ENCODE measurements at places on chromosomes 5 and 9. TPM values are rescaled to one million over a fixed set of nuclear protein-coding genes. Genes with fewer than 3 reads are reported as not detected.

GRCh38 chr9:137136881-137137607, 1.9 kb upstream of the GRIN1 start:
- no peak for DNase-seq

DNA sequence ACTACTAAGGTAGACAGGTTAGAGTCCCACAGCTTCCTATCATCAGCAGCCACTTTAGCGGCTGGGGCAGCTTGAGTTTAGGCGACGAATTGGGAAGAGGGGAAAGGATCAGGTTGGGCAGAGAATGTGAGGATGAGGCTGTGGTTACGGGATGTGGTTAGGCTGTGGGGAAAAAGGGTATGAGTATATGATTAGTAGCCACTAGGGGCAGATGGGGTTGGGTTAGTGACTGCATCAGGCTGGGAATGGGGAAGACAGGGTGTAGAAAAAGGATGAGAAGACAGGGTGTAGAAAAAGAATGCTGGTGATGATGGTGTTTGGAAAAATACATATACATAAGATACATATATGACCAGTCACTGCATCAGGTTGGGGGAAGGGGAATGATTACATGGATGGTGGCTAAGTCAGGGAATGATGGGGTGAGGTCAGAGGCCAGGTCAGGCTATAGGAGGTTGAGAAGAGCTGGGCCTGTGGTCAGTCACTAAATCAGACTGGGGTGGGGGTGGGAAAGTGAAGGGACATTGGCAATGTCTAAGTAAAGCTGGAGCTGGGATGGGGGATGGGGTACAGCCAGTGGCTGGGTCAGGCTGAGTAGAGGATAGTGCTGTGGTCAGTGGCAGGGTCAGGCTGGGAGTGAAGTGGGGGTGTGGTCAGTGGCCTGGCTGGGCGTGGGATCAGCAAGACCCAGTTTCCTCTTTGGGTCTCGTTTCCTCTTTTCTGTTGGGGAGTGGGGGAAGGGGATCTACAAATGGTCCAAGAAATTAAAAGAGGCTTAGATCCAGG, 2.1 kb downstream of the TLN1 start:
- peak; percentile 76 for DNase-seq

Gene CD14
- total RNA-seq, result 66.7 TPM

GRCh38 chr9:33159777-33160127, 7.4 kb downstream of the B4GALT1 start:
- DNase-seq, result peak; percentile 63

Gene ACTBL2
- 3.1 TPM for total RNA-seq
